HS-27A (cell line): ENCODE measurements at places on chromosomes 13 and 19.

DNA sequence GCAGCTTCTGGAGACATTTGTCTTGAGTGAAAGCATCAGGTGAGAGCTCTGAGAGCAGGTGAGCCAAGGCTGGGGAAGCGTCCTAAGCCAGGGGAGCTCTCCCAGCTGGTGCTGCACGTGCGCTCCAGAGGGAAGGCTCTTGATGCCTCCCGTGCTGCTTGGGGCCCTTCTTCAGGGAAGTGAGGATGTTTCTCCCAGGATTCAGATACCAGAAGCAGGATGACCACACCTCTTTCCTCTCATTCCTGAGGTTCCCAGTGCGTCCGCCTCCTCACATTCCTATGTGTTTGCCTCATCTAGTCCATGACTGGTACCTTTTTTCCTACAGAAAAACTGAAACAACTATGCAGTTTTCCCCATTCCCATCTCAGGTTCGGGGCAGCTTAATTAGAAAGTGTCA is 231.0 kb upstream of the IRS2 start:
- no peak for DNase-seq

- DNase-seq = no peak
These were observed 59.0 kb downstream of the CCDC70 start for GRCh38 chr13:51920786-51921185.

DNA sequence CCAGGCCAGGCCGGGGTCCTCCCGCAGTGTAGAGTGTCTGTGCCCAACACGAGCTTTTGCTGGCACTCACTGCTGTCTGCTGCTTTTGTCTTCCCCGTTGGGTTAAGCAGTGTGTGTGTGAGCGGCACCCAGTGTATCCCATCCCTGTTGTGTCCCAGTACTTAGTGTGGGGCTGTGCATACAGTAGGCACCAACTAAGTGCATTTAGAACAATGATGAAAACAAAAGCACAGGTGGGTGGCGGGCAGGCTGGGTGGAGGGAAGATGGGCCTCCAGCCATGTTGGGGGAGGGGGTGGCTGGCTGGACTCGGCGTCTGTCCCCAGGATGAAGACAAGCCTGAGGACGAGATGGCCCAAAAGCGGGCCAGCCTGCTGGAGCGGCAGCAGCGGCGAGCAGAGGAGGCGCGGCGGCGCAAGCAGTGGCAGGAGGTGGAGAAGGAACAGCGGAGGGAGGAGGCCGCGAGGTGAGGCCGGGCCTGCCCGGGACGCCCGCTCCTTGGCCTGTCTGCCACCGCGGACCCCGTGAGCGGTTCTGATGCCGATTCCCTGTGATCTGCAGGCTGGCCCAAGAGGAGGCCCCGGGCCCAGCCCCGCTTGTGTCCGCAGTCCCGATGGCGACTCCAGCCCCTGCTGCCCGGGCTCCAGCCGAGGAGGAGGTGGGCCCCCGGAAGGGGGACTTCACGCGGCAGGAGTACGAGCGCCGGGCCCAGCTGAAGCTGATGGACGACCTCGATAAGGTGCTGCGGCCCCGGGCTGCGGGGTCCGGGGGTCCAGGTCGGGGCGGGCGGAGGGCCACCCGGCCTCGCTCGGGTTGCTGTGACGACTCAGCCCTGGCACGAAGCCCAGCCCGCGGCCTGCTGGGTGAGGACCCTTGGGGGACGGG is 14.2 kb downstream of the XAB2 start:
- no peak for DNase-seq

DNA sequence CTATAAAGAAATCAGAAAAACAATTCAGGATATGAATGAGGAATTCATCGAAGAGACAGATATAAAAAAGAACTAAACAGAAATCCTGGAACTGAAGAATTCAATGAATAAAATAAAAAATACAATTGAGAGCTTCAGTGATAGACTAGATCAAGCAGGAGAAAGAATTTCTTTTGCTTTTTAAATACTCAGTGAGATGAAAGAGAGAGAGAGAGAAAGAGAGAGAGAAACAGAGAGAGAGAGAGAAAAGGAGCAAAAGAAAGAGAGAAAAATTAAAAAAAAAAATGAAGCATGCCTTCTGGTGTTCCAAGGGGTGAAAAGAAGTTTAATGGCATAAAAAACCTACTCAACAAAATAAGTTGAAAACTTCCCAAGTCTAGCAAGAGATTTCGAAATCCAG is 22.0 kb upstream of the SLC7A9 start:
- DNase-seq = no peak
